ENCODE measurements at places on chromosomes 6 and 20.

DNA sequence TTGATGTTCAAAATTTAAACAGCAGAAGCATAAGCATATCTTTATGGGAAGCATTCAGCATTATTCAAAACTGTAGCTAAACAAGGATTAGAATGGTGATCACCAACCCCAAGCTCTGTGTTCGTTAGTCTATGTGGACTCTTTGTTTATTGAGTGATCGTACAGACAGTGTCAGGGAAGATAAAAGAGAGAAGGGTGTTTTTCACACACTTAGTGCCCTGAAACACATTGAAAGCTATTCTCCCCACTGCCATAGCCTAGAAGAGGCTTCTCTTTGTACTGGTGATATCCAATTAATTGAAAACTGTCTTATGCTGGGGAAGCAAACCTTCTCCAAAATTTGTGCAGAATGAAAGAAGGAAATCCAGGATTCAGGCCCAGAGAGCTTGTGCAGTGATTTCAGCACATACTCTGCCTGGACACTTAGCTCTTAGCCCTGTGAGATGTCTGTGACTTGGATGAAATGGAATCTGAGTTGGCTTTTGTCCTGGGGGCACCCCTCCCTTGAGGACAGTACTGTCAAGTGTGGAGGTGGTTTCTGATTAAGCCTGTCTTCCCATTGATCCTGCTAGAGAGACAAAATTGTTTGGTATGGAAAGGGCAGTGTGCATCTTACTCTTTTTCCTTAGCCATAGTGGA is 125.7 kb upstream of the MTHFD1L start:
- no peak for DNase-seq

DNA sequence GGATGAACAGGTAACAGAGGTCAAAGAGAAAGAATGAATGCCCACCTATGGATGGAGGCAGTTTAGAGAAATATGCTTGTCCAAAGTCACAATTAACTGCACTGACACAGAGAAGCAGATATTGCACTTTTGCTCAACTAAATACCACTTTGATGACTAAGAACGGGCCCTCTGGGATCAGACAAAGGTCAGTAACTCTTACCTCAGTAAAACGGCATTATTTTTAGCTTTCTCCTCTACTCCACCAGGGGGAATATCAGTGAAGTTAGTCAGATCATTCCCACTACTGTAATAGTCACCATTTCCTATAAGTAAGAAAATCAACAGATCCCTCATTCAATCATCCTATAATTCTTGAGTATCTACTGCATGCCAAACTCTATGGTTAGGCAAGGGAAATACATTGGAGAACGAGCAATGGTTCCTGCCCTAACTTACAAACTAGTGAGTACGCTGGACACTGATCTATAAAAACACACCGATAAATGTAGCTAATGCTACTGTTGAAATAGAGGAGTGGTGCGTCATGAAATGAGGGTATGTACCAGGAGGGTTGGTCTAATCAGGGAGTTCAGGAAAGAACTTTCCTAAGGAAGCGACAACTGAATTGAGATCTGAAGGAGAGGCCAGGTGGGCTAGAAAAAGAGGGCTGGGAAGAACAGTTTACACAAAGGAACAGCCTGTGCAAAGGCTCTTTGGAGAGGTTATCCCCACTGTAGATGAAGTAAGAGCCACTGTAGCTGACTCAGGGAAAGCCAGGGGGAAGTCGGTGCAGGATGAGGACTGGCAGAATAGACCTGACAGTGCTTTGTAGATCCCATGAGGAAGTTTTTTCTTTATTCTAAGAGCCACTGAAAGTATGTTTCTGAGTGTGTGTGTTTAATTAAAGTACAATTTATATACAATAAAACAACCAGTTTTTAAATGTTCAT is 9.2 kb downstream of the ECI2 start:
- DNase-seq, result no peak

- DNase-seq, result no peak
These were observed 277.2 kb upstream of the NT5E start for GRCh38 chr6:85172705-85173104.

- no peak for DNase-seq
These were observed 112.1 kb downstream of the TCP11 start for GRCh38 chr6:35028781-35029769.

DNA sequence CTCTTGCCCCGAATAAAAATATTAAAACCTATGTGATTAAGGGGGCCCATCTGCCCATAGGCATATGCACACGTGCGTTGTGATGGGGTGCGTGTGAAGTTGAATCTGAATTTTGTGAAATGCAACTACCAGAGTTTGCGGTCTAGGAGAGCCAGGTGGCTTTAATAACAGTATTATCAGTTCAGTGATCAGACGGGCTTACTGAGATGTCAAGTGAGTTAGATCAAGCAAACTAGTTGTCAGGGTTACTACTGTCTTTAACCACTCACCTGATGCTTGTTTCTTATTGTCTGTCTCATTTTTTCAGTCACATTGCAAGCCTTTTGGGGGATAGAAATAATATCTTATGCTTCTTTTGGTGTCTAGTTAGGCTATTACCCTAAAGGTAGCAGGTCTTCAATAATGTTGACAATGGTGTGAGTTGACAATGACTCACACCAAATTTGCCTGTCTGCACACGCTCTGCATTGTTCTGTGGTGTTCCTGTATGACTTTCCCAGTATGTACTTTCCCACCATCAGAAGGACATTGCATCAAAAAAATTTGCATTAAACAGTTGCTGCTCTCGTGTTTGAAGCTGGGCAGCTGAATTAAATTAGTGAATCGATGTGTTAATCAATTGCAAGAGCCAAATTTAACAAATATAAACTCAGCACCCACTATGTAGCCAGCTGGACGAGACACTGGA is 103.1 kb upstream of the NAA20 start:
- DNase-seq, result no peak

DNA sequence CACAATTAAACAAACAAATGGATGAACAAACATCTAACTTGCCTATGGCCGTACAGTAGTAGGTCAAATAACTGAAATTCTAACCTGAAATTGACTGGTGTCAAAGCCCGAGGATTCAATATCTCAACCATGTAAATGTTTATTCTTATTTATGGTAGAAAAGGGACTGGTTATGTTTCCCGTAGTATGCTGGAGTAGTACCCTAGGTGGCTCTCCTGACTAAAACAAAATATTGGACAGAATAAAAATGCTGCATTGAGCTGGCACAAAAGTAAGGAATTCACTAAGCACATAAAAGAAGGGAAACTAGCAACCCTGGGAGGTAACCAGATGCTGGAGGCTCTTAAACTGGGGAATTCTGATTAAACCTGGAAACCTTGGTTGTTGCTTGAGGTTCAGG is 117.1 kb upstream of the PREP start:
- no peak for DNase-seq

GRCh38 chr6:169839493-169839892 is 88.1 kb downstream of the ERMARD start:
- no peak for DNase-seq

DNA sequence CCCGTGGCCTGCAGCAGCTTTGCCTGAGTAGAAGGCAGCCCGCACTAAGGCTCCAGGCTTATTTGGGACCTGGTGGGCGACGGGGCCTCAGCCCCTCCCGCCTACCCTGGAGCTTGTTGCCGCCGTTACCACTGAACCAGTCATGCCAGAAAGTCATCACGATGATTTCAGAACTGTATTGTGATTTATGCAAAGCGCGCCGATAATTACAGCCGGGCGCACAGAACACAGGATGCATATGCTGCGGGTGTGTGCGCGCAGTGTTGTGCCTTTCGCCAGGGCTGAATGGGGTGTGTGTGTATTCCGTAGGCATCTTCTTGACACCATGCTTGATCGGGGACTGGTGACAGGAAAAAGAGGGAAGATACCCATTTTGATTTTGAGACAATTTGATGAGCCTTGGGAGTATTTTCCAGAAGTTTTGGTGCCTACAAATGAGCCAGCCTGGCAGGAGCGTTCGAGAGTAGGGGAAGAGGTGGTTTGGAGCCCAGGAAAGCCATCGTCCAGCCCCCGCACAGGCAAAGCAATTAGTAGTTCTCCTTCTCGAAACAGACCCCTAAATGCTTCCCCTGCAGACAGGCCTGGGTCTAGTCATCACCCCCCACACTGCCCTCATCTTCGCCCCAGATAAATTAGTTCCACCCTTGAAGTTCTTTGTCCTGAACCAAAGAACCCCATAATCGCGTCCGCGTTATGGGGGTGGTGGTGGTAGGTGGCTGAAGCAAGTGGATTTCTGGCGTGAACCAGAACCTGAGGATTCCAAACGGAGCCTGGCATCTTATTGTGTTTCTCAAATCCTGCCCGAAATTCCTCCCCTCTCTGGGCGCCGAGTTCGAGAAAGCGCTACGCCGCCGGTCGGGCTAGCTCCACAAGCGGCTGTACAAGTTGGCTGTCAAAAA is 1.9 kb upstream of the NR2E1 start:
- no peak for DNase-seq

- no peak for DNase-seq
These were observed 49.4 kb downstream of the IYD start for GRCh38 chr6:150417899-150418826.

- DNase-seq, result no peak
These were observed 8.3 kb downstream of the CEP250 start for GRCh38 chr20:35463455-35464300.

DNA sequence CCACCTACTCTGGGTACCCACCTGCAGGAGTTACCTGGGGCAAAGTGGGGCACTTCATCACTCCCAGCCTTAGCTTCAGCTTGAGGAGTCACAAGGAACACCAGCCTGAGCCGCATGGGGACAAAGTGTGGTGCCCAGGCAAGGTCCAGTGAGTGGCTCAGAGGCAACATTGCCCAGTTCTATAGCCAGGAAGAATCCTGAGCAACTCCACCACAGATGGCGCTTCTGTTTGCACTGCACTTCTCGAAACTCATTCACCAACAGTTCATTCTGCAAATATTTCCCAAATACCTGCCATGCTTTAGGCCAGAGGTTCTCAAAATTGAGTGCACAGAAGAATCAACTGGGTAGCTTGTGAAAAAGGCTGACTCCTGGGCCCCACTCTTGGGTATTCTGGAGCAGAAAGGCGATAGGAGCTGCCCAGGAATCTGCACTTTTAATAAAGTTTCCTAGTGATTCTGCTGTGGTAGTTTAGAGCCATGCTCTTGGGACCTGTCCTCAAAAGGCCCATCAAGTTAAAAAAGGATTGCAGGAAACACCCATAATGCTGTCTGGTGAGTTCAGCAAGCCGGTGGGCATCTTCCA is 83.1 kb downstream of the VEGFA start:
- DNase-seq, result no peak

DNA sequence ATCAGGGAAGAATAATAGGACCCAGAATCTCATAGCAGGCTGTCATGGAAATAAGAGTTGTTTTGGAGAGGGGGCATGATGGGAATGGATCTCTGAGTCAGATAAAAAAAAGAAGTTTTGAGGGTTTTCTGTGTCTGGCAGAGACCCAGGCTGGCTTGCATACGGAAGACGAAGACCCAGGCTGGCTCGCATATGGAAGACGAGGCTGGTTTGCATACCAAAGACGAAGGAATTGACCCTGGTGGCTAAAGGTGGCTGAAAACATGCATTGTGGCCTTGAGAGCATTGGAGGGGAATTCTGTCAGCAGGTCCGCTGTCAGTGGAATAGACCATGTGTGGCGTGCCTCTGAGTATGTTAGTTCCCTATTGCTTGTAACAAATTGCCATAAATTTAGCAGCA is 335.1 kb downstream of the BTBD3 start:
- DNase-seq, result no peak

GRCh38 chr20:17971300-17972013 is 2.6 kb downstream of the MGME1 start:
- no peak for DNase-seq

DNA sequence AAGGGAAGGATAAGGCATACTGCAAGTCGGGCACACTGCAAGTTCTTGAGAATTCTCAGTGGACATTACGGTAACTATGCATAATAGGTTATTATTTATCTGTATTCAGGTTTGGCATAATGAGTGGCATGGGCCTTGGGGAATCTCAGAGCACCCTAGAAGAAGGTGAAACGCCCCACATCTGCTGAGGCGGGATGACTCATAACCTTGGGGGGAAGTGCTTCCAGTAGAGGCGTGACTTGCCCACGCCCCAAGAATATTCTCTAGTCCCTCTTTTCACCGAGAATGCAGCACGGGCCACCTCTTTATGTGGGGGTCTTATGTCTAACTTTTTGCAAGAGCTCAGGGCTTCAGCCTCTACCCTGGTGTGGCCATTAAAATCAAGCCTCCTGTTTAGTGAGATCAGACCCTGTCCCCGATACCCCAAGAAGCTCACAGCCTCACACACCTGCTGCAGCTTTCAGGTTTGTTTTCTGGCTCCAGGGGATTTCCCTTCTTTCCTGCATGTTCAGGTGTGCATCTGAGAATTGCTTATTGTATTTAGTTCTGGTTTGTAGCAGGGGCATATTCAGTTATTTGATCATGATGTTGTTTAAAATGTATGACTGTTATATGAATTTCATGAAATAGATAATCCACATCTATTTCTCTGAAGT is 19.1 kb downstream of the ZFP64 start:
- DNase-seq, result no peak

GRCh38 chr20:37355252-37356180 is 9.6 kb downstream of the SRC start:
- no peak for DNase-seq

DNA sequence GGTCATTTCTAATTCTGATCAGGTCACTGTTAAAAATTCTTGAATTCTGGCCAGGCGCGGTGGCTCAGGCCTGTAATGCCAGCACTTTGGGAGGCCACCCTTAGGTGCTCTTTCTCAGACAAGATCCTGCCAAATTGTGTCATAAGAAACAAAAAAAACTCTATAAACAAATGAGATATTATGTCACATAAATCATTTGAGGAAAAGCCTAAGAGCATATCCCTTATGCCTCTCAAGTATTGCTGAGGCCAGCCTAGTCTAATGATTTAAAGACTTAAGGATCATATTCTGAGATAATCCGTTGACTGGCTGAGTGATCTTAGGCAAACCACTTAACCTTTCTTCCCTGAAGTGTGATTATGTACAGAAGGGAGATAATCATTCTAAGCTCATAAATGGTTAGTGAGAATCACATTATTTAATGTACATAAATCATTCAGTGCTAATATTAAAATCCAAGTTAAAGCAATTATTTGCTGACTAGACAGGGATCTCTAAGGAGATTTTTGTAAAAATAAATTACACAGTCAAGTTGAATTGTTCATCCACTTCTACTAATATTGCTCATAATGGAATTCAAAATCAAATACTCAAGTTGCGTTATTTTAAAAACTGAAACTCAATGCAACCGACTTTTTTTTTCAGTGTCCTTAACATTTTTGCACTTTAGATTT is 365.4 kb downstream of the PHF3 start:
- no peak for DNase-seq

- no peak for DNase-seq
These were observed 78.7 kb downstream of the SGK1 start for GRCh38 chr6:134238960-134239795.

DNA sequence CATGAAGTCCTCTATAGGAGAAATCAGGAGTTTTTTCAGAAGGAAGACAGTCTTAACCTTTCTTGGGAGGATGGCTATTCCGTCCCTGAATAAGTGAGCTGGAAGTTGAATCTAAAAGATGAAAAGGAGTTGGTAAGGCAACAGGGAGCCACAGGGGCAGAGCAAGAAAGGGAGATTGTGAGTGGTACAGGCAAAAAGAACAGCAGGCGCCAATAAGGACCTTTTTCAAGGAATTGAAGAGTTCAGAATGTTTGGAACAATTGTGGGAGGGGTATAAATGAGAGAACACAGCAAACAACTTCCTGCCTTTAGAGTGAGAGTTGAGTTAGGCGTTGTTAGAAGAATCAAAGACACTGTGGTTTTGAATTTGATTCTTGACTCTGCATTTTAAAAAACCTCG is 1003.7 kb downstream of the EPHA7 start:
- no peak for DNase-seq

- no peak for DNase-seq
These were observed 230.1 kb downstream of the SAMD5 start for GRCh38 chr6:147738516-147739162.

GRCh38 chr6:13431059-13431656 is 56.2 kb downstream of the GFOD1 start:
- no peak for DNase-seq

Data from stimulated activated CD8-positive, alpha-beta memory T cell treated with anti-CD3 and anti-CD28 coated beads, Interleukin-4, amount 100 ng/mL, for 24 hours (primary cell).